ENCODE measurements at places on chromosomes 4 and X.

DNA sequence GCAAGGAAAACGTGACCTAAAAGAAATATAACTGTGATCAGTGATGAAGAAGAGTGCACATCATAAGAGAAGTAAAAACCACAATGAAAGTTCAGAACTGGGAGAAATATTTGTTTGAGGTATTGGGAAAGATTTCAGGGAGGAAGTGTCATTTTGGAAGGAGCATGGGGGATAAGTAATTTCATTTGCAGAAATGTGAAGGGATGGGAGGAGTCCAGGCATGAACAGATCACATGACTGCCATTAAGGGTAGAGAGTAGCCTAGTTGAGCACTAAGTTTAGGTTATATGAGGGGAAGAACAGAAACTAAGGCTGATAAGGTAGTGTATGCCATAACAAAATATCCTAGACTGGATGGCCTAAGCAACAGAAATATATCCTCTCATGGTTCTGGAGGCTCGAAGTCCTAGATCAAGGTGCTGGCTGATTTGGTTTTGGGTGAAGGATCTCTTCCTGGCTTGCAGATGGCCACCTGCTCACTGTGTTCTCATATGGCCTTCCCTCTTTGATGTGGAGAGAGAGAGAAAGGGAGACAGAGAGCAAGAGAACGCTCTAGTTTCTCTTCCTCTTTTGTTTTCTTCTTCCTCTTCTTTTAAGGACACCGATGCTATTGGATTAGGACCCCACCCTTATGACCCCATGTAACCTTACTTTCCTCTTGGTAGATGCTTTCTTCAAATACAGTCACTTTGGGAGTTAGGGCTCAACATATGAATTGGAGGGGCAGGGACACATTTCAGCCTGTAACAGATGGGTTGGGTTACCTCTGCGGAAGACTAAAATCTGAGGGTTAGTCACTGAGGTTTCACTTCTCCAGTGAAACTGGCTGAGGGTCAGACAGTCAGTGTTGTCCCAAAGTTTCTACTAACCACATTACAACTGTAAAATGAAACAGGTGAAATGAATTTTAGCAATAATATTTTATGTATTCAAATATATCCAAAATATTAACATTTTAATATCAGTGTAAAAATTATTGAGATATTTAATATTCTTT lies 77.9 kb downstream of the EGF start:
- DNase-seq = no peak

GRCh38 chr4:81651243-81651899 lies 179.7 kb upstream of the RASGEF1B start:
- DNase-seq = no peak

DNA sequence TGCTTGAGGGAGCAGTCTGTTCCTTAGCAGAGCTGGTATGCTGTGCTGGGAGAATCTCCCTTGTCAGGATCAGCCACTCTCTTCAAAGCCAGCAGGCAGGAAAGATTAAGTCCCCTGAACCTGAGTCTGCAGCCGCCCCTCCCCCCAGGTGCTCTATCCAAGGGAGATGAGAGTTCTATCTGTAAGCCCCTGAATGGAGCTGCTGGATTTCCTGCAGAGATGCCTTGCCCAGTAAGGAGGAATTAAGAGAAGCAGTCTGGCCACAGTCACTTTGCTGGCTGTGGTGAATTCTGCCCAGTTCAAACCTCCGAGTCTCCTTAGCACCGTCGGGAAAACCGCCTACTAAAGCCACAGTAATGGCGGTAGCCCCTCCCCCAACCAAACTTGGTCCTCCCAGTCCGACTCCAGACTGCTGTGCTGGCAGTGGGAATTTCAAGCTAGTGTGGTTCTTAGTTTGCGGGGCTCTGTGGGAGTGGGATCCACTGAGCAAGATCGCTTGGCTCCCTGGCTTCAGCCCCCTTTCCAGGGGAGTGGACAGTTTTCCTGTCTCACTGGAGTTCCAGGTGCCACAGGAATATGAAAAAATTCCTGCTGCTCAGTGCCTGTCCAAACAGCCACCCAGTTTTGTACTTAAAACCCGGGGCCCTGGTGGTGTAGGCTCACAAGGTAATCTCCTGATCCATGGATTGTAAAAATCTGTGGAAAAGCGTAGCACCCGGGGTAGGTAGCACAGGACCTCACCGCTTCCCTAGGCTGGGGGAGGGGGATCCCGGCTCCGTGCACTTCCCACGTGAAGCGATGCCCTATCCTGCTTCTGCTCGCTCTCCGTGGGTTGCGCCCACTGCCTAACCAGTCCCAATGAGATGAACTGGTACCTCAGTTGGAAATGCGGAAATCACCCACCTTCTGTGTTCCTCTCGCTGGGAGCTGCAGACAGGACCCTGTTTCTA lies 38.0 kb downstream of the RAB28 start:
- DNase-seq = no peak

DNA sequence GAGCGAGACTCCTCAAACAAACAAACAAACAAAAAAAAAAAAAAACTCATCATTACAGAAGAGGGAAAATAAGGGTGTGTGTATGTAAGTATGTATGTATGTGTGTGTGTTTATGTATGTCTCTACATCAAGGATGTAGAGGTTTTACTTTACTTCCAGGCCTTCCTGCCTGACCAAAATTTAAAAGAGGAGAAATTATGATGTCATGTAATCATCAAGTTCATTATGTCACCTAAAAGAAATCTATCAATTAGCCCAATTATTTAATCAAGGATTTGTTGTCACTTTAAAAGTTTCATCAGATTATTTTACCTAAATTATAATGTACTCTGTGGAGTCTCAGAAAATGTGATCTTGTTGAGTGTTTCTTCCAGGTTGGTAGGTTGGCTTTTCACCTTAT lies 21.6 kb downstream of the GUCY1A1 start:
- no peak for DNase-seq

DNA sequence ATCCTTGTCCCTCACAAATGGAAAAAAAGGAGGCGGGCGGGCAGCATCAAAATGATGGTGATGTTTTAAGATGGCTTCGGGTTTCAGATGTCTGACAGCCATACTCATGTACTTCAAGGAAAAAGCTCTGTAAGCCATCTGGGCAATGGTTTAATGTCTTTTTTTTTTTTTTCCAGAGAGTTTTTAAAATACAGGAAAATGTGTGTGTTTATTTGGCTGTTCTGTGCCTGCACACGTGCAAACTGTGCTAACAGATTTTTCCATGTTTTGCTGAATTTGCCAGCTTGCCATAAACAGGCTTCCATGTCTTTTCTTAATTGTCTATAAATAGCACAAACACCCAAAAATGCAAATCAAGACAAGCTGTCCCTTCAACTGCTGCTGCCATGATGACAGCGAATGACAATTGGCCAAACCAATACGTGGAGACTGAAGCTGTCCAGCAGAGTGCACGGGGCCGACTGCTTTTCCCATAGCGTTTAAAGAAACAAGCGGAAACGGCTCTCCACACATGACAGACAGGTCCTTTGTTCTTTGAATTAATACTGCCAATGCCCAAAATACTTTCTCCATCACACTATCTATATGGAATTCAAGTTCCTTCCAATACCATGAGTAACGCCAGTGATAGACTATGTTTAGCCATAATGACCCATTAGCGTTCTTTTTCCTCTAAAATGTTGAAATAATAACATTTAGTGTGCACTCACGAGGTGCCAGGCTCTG lies 35.7 kb downstream of the AFAP1 start:
- no peak for DNase-seq

- no peak for DNase-seq
Measured at GRCh38 chr4:40000711-40001110, 23.0 kb upstream of the PDS5A start.

DNA sequence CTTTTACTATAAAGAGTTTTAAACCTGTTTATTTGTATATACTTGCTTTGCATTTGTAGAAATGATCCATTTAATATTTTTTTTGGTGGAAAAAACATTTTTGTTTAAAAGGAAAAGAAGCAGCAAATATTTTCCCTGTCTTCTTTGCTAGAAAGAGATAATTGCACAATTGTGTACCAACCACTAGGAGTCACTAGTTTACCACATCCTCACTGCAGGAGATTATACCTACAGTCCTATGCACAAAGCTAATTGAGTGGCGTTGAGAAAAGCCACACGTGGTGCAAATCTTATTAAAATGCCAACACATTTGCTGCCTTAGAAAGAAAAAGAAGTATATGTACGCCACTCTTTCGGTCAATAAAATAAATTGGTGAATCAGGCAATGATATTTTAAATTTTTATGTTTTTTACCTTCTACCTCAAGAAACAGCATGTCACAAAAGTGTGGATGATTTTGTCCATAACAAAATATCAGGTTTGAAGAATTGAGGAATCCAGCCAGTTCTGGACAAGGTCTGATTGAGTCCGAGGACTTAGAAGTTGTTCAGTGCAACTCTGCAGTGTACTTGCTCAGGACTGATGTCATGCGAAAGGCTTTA lies 102.9 kb downstream of the GRXCR1 start:
- DNase-seq = peak; percentile 41

DNA sequence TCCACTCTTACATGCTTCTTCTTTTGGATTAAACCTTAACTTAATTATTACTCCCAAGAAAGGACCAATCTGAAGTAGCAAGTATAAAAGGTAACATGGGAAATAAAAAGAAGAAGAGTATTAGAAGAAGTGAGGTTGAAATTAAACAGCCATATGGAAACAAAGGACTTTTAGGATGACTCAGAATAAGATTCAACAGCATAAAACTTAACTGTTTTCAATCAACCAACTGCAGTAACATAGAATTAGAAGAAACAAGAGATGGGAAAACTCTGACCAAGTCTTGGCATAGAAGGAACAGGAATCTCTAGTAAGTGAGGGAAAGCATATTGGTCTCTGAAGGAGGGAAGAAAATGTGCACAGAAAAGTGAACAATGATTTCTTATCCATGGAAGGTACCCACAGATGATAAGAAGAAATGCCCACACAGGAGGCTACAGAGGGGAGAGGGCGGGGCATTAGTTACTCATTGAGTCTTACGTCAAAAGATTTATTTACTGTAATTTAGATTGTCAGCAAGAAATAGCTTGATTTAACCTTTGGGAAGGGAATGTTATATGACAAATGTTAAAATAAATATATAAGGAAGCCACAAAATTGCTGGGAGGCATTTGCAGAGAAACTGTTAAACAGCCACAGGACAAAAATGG lies 177.3 kb downstream of the BANK1 start:
- no peak for DNase-seq

GRCh38 chr4:104015680-104016079 lies 295.9 kb upstream of the TACR3 start:
- DNase-seq = peak; percentile 9

DNA sequence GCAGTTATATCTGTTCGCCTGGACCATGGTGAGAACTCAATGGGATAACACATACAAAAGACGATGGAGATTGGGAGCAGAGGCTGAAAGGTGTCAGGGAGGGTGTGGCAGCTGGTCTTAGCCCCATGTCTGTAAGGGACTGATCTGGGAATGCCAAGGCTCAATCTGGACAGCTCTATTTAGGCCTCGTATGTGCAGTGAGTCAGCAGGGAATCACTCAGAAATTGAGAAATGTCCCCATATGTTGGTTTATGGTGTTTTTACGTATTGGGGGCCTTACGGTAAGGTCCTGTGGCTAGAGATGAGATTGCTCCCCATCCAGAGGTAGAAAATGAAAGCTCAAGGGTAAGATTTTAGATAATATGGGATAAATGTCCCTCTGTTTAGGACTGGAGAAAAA lies 71.4 kb upstream of the TTC29 start:
- no peak for DNase-seq

GRCh38 chrX:71938371-71938770 lies 27.7 kb downstream of the NHSL2 start:
- DNase-seq = no peak

DNA sequence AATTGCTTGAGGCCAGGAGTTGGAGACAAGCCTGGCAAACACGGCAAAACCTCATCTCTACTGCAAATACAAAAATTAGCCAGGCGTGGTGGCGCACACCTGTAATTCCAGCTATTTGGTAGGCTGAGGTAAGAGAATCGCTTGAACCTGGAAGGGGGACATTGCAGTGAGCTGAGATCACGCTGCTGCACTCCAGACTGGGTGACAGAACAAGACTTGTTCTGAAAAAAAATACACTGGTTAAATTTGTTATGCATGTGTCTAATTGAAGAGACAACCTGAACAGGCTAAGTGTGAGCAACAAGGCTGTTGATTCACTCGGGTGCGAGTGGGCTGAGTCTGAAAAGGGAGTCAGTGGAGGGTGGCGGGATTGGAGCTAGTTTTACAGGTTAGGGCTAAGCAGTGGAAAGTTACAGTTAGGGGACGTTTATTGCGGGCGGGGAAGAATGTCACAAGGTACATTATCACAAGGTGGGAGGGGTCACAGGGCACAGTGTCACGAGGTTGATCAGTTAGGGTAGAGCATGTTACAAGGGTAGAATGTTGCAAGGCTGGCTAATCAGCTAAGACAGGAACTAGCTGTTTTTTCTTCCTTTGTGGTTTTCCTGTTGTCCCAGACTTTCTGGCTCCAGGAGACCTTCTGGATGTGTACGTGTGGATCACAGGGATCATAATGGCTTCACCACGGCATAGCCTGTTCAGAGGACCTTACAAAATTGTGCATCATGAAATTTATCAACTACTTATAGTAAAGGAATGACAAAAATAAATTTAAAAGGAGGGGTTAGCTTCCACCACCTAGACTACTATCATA lies 115.8 kb downstream of the NAA11 start:
- no peak for DNase-seq

- no peak for DNase-seq
Measured at GRCh38 chr4:42615131-42615763, 41.7 kb downstream of the ATP8A1 start.

GRCh38 chr4:62006108-62006507 lies 806.0 kb downstream of the ADGRL3 start:
- no peak for DNase-seq

- DNase-seq = no peak
Measured at GRCh38 chr4:182289809-182290208, 46.6 kb downstream of the TENM3 start.

DNA sequence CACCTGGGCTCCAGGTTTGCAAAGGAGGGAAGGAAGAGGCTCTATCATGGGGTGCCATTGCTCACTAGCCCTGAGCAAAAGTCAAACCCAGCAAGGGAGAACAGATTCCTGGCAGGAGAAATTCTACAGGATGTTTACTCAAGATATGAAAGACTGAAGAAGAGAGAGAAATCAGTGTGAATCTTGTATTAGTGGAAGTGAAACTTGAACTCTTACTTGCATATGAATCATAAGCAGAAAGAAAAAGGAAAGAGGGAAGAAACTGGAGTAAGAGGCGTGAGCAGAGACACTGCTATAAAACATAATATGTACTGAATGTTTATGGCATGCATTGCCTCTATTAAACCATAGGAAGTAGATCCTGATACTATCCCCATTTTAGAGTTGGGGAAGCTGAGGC lies 60.9 kb downstream of the C4orf46 start:
- DNase-seq = no peak

- DNase-seq = no peak
Measured at GRCh38 chrX:68746988-68747387, 81.8 kb upstream of the EFNB1 start.

DNA sequence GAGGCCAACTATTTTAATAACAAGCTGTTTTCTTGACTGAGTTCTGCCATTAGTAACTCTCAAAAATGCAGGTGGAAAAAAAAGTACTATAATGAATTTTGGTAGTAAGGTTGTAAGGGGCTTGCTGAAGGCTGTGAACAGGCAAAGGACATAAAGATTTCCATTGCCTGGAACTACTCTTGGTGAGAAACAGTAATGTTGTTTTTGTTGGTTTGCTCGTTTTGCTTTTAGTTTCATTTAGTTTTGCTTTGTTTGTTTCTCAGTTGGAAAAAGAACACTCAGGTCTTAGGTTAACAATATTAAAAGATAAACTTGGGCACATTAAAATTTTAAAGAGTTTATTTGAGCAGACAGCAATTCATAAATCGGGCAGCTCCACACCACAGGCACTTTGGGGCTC lies 824.5 kb upstream of the HTR2C start:
- DNase-seq = no peak
